ENCODE measurements at places on chromosomes 6 and 20. TPM values are rescaled to one million over a fixed set of nuclear protein-coding genes. Genes with fewer than 3 reads are reported as not detected.

DNA sequence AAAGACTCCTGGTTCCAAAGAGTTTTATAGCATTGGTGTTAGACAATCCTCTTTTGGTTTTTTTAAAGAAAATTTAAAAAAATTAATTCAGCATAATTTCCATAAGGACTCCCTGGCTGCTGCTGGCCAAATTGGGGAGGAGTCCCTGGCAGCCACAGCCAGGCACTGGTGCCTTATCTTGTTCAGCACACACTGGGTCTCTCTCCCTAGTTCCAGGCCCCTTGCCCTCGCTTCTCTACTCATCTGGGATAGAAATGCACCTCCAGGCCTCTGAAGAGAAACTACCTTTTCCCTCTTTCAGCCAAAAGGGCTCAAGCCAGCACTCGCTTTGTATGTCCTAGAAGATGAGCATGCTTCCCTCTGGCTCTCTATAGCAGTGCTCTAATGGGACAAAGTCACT, 13.4 kb upstream of the MAPK13 start:
- H3K27me3 ChIP-seq, result no peaks in the 10 kb centered on the region

DNA sequence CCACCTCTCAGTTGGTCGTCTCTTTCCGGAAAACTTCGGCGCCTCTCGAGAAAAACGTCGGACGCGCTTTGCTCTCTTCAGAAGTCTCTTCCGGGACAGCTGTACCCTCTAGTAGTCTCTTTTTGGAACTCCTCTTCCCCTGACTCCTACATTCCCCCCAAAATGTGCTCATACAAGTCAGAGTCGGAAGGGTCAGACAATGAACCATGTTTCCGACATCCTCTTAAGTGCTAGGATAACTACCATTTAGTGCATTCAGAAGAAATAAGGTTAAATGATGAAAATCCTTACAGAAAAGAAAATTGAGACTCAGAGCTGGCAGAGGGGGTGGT, 476 bp upstream of the TP53RK start:
- H3K27ac ChIP-seq, result peak overlapping the region; percentile 80
- H3K36me3 ChIP-seq, result peaks cover 16% of the 10 kb centered on the region

- no peaks in the 10 kb centered on the region for H3K36me3 ChIP-seq
- no peak overlapping the region for H3K27ac ChIP-seq
- no peaks in the 10 kb centered on the region for H3K4me1 ChIP-seq
- no peak overlapping the region for H3K4me3 ChIP-seq
- DNase-seq, result no peak
Observed at GRCh38 chr20:15396026-15396425, 1058.6 kb upstream of the FLRT3 start.

DNA sequence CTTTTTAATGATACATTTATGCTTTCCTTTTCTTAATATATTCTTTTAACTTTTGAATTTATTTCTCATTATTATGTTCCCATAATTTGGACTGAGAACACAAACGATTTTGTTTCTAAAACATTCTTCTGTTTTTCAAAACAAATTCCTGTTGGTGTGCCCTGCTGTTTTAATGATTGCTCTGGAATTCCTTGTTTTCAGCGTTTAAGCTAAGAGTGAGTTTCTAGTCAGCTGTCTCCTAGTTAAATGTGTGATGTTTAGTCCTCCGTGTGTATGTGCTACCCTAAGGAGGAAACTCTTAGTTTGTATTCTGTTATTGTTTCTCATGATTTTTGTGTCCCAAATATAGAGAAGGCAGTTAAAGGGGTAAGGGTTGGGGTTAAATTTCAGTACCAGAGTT, 306.1 kb upstream of the RGS17 start:
- no peak for DNase-seq
- H3K4me3 ChIP-seq, result no peak overlapping the region
- no peaks in the 10 kb centered on the region for H3K27me3 ChIP-seq

DNA sequence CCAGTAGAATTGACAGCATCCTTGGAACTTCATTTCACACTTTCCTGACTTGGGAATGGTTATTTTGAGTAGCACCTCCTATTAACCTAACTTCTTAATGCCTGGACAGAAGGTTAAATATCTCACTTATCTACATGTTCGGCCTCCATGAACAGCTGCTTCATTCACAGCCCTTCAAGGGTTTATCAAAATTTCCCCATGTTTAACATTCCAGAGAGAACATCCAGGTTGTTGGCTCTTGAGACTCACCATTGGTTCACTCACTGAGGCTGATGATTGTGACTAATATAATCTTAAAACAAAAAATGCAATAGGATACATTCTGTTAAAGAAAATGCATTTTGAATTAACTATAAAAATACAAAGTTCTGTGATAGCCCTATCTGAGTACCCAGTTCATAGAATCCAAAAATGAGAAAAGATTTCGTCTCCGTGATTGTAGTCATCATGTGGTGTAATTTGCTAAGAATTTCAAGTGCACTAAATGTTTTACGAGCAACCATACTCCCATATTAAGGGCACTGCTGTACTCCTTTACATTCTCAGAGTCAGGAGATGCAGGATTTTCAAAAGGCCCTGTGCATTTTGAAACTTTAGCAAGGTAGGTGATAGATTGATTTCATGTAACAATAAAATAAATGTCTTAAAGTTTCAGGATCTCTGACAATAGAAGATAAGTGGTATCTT, 260.6 kb upstream of the TAB2 start:
- H3K36me3 ChIP-seq, result no peaks in the 10 kb centered on the region
- peaks cover 24% of the 10 kb centered on the region for H3K4me1 ChIP-seq

DNA sequence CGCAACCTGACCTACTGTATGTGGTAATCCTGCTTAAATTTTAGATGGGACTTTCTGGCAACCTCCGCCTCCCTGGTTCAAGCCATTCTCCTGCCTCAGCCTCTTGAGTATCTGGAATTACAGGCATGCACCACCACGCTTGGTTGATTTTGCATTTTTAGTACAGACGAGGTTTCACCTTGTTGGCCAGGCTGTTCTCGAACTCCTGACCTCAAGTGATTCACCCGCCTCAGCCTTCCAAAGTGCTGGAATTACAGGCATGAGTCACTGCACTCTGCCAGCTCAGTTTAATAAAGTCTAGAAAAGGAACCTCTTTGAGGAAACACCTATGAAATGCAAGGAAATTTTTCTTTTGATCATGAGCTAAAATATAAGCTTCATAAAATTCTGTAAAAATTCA, 9.0 kb upstream of the PLCB4 start:
- H3K27me3 ChIP-seq, result no peaks in the 10 kb centered on the region
- DNase-seq, result no peak
- peaks cover 6% of the 10 kb centered on the region for H3K4me1 ChIP-seq
- no peak overlapping the region for H3K27ac ChIP-seq

DNA sequence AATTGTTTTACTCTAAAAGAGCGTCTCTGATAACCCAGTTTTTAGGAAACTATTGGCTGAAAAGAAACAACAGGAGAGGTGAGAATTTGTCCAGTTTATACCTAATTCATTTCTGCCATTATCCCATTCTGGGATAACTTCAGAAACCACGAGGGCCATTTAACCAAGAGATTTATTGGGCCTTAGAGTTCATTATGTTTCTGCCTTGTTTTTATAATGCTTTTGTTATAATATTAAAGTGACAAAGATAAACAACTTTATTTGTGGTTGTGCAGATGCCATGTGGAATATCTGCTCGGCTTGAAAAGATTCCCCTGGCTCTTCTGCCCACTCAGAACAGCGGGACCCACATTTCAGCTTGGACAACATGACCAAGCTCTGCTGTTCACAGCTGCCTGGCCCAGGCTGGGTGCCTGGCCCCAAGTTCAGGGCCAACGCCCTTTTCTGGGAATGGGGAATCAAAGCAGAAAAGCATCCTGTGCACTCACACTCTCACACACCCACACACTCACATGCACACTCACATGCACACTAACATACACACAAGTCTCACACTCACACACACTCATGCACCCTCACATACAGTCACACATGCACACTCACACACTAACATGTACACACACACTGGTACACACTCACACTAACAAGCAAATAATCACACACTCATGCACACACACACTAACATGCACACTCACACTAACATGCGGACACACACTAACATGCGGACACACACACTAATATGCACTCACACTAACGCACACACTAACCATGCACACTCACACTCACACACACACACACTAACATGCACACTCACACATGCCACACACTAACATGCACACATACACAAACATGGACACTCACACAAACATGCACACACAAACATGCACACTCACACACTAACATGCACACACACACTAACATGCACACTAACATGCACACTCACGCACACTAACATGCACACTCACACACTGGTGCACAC, 86.7 kb upstream of the NEDD9 start:
- no peaks in the 10 kb centered on the region for H3K27me3 ChIP-seq
- H3K4me1 ChIP-seq, result peaks cover 32% of the 10 kb centered on the region
- H3K4me3 ChIP-seq, result no peak overlapping the region

DNA sequence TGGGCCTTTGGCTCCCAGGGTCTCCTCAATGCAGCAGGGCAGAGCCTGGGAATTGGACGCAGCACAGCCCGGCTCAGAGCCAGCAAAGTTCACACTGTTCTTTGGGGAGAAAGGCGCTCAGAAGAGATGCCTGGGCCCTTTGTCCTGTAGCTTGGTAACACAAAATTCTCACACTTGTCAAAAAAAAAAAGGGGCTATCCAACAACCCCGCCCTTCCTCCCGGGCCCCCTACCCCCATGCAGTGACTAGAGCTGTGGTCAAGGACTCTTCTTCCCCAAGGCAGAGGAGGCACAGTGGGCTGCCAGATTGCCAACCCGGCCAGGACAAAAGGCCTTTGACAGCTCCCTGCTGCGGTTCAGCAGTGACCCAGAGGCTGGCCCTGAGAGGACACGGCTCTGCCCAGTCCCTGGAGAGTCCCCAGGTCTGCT, 2.0 kb downstream of the NKAIN4 start:
- peaks cover 55% of the 10 kb centered on the region for H3K27me3 ChIP-seq
- H3K36me3 ChIP-seq, result no peaks in the 10 kb centered on the region
- no peak overlapping the region for H3K27ac ChIP-seq
- H3K4me1 ChIP-seq, result no peaks in the 10 kb centered on the region
- no peak for DNase-seq

GRCh38 chr6:123804787-123805540, 1.3 kb downstream of the NKAIN2 start:
- no peaks in the 10 kb centered on the region for H3K36me3 ChIP-seq
- H3K27ac ChIP-seq, result no peak overlapping the region
- no peak overlapping the region for H3K4me3 ChIP-seq

DNA sequence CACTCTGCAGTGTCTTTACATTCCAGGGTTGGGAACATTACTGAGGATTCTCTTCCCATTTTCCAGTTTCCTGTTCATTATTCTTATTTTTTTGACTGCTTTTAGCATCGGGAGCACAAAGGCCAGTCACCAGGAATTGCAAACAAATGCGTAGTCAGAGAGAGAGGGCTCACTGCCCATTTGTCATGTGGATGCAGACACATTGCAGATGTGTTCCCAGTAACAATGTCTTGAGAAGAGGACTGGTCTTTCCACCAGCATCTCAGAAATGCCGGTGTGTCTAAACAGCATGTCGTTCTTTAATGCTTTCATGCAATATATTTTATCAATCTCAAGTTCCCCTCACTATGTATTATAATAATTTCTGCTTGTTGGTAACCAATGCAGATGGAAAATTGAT, 952 bp upstream of the TAAR6 start:
- H3K27ac ChIP-seq, result no peak overlapping the region
- no peaks in the 10 kb centered on the region for H3K4me1 ChIP-seq
- H3K4me3 ChIP-seq, result no peak overlapping the region
- H3K36me3 ChIP-seq, result no peaks in the 10 kb centered on the region
- no peak for DNase-seq
- H3K27me3 ChIP-seq, result peaks cover 30% of the 10 kb centered on the region

DNA sequence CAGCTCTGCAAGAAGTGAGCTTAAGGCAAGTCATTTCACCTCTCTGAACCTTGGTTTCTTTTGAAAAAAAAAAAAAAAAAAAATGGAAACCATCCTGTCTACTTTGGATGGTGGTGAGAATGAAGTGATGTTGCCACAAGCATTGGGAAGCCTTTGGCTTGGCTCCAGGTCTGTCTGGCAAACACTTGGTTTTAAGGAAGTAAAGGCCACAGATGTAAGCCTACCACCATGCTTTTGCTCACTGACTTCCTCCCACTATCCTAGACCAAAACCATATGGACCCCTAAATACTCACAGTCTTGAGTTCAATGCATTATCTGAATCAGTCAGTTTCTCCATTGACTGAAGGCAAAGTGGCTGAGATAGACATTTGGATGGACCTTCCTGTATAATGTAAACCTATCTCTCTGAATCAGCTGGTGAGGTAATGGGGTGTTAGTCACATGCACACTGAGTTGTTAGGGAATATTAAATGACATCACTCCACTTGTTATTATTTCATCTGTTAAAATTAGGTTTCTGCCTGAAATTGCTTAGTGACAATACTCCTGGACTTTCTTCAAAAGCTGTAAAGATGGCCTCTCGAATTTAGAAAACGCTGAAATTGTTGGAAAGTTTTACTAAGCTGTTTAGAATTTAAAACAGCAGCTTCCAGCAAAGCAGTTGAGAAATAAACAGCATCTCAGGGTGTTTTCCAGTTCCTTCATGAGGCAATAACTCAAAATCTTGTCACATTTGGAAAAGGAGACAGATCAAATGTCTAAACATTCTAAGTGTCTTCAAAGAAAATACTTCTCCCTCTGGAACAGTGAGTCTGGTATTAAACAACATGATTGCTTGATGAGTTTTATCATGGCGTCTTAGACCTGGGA, 833.5 kb downstream of the DHX35 start:
- no peak overlapping the region for H3K27ac ChIP-seq
- H3K27me3 ChIP-seq, result no peaks in the 10 kb centered on the region
- peaks cover 8% of the 10 kb centered on the region for H3K4me1 ChIP-seq
- no peak for DNase-seq
- H3K36me3 ChIP-seq, result no peaks in the 10 kb centered on the region

- H3K36me3 ChIP-seq, result no peaks in the 10 kb centered on the region
- no peak for DNase-seq
- H3K27me3 ChIP-seq, result no peaks in the 10 kb centered on the region
- H3K27ac ChIP-seq, result no peak overlapping the region
- no peak overlapping the region for H3K4me3 ChIP-seq
- no peaks in the 10 kb centered on the region for H3K4me1 ChIP-seq
Observed at GRCh38 chr6:124123617-124124209, 320.0 kb downstream of the NKAIN2 start.

DNA sequence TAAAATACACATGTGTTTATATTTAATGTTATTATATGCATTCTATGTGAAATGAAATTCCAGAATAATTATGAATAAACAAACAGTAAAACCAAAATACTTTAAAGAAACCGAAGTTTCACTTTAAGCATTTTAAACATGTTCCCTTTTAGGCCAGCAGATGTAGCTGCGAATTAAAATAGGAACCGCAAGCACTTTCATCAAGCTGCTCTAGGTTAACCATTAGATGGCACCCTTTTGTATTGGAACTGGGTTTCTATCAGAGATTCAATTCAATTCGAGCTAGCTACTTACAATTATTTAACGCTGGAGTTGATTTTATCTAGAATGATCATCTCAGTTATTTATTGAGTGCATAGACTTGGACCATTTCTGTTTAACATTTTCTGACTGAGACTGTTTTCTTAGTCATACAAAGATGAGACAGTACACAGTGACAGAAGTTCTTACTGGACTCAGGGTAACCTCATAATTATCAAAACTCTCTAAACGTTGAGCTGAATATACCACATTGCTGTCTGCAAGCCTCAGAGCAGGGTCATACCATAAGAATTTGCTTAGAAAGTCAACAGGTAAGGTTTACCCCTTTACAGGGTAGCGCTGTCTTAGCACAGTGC, 8.5 kb downstream of the TMEM242 start:
- H3K36me3 ChIP-seq, result peaks cover 42% of the 10 kb centered on the region
- DNase-seq, result peak; percentile 76
- H3K4me1 ChIP-seq, result peaks cover 10% of the 10 kb centered on the region
- no peak overlapping the region for H3K27ac ChIP-seq
- H3K27me3 ChIP-seq, result no peaks in the 10 kb centered on the region
- H3K4me3 ChIP-seq, result no peak overlapping the region

Gene REM1
- total RNA-seq, result not detected

Gene UBD
- total RNA-seq, result not detected

Gene PSORS1C1
- 2.2 TPM for total RNA-seq

Gene FLRT3
- total RNA-seq, result 2.5 TPM
